CD8-positive, alpha-beta T cell (primary cell): ENCODE measurements at places on chromosomes 5 and 9. TPM values are rescaled to one million over a fixed set of nuclear protein-coding genes. Genes with fewer than 3 reads are reported as not detected.

The C7 gene
- not detected for total RNA-seq

The SIT1 gene
- total RNA-seq: 11.6 TPM

- no peak for DNase-seq
Observed at GRCh38 chr5:55454282-55454681, 80.5 kb downstream of the PLPP1 start.

- no peak for DNase-seq
Observed at GRCh38 chr9:133606708-133607025, 2.5 kb downstream of the FAM163B start.

DNA sequence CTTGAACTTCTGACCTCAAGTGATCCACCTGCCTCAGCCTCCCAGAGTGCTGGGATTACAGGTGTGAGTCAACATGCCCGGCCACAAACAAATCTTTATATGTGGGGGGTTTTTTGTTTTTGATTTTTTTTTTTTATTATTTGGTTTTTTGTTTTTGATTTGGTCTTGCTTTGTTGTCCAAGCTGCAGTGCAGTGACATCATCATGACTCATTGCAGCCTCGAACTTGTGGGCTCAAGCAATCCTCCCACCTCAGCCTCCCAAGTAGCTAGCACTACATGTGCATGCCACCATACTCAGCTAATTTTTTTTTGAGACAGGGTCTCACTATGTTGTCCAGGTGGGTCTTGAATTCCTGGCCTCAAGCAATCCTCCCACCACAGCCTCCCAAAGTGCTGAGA lies 42.4 kb downstream of the ALDH7A1 start:
- no peak for DNase-seq
